ENCODE measurements at places on chromosomes 2 and 18.

GRCh38 chr2:153575171-153575853 is 96.8 kb upstream of the RPRM start:
- no peak for DNase-seq

GRCh38 chr2:24163186-24163585 is 11.7 kb upstream of the FAM228A start:
- DNase-seq: no peak

DNA sequence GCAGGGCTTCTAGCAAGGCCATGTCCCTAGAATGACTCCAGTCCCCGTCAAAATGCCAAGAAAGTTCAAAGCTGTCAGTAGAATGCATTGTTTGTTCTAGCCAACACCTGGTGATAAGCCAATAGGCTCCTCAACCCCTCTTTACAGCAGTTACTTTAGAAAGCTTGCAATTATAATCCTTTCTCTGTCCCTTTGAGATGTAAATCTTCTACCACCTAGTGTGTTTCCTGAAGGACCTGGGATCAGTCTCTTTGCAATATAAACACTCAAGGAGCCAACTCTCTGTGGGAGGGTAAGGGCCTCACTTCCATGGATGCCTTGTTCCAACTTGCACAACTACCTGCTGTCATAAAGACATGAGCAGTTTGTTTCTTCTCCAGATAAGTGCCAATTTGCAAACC is 301.8 kb downstream of the NBAS start:
- no peak for DNase-seq

DNA sequence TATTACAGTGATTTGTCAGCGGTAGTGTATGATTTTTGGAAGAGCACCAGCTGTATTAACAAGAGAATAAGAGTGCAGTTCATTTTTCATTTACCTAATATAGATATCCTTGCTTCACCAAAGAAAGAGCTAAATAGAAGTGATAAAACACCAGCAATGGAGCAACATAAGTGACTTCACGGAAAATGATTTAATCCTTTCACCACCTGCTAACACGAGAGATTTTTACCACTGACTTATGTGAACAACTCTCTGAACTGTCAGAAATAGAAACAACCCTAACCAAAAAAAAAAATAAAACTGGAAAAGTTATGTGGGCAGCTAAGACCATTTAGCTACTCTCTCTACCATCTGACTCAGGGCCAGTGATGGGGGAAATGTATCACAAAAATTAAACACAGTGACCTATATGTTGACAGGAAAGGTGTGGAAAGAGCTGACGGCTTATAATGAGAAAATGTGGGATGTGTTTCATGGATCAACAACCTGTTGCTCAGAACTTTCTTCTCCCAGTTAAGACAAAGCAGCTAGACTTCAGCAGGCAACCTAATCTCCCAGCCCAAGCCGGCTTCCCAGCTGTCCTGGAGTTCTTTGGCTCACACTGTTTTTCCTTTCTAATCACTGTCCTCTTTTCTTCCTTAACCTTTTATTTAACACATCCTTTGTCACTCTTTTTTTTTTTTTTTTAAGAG is 272.7 kb downstream of the SS18 start:
- no peak for DNase-seq

DNA sequence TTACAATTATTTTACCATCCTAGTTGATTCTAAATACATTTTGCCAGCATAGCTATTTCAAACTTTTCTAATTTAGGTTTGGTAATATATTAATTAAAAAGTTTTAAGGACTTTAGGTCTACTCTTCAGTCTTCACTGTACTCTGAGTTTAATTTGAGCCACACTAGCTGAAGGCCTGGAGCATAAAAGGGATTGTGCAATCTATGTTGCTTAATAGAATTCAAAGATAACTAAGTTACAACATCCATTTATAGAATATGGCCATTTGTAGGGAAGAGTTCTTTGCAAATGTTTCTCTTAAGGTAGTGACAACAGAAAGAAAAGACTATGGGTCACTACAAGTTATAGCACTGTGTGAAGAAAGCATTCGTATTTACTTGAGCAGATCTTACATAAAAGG is 702.2 kb upstream of the NRXN1 start:
- no peak for DNase-seq

- no peak for DNase-seq
Observed at GRCh38 chr2:202790676-202791075, 80.9 kb downstream of the ICA1L start.
